ENCODE measurements at places on chromosomes 11 and 22.

DNA sequence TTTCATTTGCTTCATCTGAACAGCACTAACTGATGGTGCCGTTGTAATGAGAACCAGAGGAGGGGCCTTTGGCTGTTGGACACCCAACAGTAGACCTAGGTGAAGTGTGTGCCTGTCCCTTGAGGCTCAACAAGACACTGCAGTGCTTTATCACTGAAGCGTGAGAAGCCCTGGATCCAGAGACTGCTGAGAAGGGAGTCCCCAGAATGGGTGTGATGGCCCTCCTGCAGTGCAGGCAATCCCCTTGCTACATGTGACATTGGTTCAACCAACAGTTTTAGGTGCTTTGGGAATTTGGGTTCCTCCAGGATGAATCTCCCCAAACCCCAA, 125.6 kb downstream of the BRD1 start:
- DNase-seq, result no peak

- no peak for DNase-seq
These were observed 15.8 kb downstream of the P2RY2 start for GRCh38 chr11:73233692-73234470.

GRCh38 chr11:21174781-21175180, 505.4 kb downstream of the NELL1 start:
- DNase-seq, result no peak

DNA sequence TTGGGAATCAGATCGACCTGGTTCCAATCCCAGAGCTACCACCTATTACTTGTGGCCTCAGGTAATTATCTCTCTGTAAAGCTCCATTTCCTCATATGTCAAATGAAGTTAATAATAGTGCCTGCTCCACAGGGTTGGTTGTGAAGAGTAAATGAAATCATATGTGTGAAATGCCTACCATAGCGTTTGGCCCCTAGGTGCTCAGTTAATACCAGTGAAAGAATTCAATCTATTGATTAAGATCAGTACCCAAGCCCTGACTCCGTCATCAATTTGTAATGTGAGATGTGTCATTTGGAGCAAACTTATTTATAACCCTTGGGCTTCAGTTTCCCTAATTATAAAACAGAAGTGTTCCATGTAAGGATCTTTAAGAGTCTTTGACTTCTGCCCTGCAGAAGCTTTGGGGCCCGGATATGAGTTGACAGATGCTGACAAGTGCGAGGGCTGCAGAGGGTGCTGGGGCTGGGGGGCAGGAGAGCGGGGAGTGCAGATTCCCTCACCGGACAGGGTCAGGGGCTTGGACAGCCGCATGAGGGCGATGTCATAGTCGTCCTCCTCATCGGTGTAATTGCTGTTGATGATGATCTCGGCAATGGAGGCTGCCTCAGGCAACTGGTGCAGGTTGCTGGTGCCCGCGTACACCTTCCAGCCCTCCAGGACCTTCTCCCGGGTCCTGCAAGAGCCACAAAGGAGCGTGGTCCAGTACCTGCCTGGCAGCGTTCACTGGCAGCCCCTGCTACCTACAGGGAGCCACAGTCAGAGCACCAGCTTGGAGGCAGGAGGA, 20.9 kb downstream of the TMPRSS13 start:
- no peak for DNase-seq

DNA sequence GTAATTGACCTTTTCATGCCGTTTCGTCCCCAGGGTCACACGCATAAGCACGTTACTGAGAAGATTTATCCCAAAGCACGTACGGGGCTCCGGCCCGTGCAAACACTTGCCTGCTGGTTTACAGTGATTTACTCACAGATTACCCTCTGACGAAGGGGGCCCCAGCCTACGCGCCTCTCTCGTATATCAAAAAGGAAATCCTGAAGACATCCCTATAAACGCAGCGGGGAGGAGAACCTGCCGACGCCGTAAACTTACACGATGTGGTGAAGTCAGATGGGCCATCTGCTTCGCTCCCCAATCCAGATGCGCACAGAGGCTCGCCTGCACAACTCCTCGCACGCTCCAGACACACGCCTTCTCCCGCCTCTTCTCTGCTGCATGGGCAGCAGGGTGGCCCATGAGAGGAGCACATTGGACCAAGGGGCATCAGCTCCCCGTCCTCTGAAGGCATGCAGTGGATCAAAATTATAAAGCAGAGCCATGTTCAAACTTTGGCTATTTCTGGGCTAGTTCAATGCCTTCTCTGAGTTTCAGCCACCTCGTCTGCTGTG, 123.6 kb downstream of the MN1 start:
- DNase-seq, result no peak

DNA sequence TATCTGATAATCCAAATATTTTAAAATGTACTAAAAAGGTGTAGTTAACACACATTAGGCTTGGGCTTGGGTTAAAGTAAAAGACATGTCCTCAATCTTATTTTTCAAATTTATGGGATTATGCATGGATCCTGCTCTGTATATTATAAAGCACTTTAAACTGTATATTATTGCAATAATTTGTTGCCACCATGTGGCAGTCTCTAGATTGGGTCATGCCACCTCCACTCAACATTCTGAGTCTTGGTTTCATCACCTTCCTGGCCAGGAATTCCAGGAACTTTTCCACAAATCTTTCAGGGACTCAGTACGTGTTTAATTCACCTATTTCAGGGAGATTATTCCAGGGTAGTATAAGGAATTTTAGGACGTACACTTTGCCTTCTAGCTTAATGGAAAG, 695.5 kb downstream of the FAM181B start:
- no peak for DNase-seq

GRCh38 chr11:115670538-115671205, 166.5 kb upstream of the CADM1 start:
- no peak for DNase-seq

DNA sequence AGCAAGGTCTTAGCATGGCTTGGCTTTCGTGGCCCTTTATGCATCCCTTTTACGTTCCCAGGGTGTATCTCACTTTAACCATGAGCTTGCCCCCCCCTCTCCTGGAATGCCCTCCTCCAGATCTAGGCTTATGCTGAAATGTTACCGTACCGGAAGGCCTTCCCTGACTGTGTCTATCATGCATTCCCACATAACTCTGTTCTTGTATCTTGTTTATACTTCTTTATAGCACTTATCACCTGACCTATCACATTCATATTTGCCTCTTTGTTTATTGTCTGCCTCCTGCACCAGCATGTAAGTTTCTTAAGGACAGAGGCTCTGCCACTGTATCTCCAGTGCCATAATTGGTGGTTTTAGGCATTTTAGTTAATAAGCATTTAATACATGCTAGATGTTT, 38.9 kb downstream of the PPFIBP2 start:
- no peak for DNase-seq

DNA sequence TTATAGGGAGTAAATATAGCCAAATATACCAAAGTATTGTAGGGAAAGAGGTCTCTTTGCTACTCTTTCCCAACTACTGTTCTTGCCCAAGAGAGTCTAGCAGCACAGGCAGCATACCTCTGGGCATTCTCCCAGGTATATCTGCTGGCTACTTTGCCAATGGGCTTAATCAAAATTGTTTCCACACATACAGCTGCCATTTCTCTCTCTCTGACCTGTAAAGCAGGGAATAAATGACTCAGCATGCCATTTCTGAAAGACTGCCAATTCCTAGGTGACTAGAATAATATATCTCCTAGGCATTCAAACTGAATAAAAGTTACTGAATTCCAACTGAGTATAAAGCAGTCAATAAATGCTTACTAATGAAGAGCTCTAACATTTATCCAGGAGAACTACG, 44.6 kb downstream of the RDX start:
- DNase-seq, result peak; percentile 7

DNA sequence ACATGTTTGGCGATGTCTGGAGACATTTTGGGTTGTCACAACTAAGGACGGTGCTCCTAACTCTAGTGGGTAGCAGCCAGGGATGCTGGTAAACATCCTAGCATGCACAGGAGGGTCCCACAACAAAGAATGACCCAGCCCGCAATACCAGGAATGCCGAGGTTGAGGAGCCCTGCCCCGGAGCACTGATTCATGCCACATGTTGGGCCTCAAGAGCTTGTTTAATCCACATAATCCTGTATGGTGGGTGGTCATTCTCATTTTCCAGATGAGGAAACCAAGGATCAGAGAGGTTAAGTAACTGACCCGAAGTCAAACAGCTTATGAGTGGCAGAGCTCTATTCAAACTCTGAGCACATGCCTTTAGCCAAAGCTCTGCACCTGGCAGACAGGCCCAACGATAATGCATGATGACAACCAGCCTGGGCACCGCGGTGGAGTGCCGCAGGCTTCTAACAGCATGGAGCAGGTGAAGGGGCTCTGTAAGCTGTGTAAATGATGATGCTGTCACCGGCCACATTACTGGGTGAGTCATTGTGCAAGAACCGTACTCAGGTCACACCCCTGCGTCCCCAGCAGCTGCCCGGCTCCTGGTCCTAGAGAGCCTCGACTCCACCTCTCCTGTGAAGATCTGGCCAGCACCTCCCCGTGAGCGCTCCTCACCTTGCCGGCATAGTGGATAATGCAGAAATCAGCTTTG, 58.6 kb downstream of the APOL1 start:
- no peak for DNase-seq

GRCh38 chr11:113596658-113597057, 109.5 kb downstream of the TMPRSS5 start:
- DNase-seq, result no peak

- no peak for DNase-seq
These were observed 11.0 kb downstream of the CTNND1 start for GRCh38 chr11:57772562-57772961.

DNA sequence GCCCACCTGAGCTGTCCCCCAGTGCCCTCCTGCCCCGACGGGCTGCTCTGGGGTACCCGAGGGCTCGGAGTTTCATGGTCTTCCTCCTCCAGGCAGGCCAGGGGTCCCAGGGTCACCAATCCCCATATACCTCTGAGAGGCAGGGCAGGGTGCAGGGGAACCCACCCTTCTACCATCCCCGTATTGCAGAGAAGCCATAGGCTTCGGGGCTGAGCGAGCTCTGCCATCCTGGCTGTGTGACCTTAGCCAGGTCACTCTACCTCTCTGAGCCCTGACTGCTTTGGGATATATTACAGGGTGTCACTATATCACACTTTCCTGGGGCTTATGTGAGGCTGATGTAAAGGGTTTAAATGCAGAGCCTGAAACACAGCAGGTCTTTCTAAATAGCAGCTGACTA, 57.4 kb downstream of the NAT10 start:
- DNase-seq, result no peak

- no peak for DNase-seq
These were observed 227.4 kb upstream of the FAT3 start for GRCh38 chr11:91997226-91997625.

DNA sequence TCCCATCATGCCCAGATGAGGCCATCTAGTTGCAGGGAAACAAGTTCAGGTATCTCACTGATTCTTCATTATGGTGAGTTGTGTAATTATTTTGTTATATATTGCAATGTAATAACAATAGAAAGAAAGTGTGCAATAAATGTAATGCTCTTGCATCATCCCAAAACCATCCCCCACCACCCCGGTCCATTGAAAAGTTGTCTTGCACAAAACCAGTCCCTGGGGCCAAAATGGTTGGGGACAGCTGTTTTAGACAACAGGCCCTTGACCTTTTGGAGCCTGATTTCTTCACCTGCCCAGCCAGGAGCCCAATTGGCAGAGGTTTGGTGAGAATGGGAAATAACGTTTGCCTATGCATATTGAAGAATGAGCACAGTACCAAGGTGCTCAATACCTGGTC, 15.9 kb downstream of the MPEG1 start:
- DNase-seq, result no peak

Measured in smooth muscle cell of the brain vasculature (primary cell).